ENCODE measurements at places on chromosomes 5 and 9. TPM values are rescaled to one million over a fixed set of nuclear protein-coding genes. Genes with fewer than 3 reads are reported as not detected.

DNA sequence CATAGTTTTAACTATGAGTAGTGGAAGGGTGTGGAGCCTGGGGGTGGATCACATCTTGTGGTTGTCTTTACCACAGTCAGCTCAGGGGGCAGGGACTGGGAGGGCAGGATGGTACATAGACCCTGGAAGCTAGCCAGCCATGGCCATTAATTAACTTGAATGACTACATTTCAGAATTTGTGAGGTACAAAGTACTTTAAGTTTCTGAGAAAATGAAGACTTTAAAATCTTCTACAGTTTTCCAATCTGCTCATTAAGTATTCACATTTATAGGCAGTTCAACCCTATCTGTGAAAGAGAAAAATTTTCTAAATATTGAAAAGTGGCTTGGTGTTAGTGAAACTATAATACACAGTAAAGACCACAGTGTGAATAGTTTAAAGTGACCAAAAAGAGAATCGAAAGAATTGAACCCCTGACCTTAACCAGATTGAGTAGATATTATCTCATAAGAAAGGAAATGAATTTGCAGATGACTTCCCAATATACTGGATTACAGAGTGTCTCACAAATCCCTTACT, 234.2 kb upstream of the MEF2C start:
- no peak for DNase-seq

DNA sequence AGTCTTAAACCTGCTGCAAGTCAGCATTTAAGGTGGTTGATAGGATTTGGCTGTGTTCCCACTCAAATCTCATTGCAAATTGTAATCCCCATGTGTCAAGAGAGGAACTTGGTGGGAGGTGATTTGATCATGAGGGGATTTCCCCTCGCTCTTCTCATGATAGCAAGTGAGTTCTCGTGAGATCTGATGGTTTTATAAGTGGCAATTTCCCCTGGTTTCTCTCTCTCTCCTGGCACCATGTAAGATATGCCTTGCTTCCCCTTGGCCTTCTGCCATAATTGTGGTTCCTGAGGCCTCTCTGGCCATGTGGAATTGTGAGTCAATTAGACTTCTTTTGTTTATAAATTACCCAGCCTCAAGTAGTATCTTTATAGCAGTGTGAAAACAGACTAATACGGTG, 84.3 kb upstream of the SMC2 start:
- no peak for DNase-seq

DNA sequence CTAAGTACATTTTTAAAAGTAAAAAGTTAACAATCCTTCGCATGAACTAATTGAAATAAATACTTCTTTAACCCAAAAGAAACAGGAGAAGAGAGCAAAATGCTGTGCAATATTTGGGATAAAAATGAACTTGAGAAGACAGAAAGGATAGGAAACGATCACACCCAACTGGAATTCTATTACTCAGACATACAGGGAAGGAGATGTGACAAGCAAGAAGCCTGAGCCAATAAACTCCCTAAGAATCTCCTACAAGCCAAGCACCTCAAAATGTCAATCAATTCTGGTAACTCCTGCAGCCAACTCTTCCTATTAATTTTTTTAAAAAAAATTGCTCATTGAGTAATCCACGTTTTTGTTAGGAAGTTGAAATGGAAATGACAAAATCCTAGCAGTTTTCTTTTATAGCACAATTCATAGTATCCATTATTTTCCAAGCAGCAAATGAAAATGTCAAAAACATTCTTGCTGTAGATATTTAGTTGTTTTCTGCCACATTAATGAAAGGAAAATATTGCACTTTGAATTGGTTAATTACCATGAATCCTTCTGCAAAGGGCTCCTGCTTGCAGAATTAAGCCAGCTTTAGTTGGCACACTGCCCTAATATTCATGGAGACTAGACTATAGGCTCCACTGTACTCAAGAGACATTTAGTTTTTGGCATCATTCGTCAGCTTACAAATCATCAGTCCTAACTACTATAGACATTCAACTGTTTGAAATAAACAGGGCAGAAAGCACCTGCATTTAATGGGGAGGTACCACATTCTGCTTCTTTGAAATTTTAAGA, 89.0 kb downstream of the RFX3 start:
- no peak for DNase-seq

DNA sequence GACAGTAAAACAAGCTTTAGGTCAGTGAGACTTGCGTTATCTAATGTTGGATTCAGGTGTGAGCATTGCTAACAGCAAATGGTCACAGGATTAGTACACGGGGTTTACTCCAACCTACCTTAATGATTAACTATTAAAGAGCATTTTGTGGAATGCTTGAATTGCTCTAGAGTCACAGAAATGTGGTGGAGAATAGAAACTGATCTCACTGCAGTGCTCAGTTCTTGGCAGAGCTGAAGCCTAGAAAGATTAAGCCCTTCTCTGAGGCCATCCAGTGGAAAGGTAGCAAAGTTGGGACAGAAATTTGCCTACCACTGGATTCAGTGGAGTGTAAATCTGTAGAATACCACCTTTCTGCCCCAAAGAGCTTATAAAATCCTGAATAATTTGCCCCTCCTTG, 60.9 kb downstream of the ICE1 start:
- no peak for DNase-seq

- DNase-seq, result peak; percentile 92
Measured at GRCh38 chr5:122493091-122494021, 181.3 kb downstream of the SNCAIP start.

- no peak for DNase-seq
Measured at GRCh38 chr5:173778784-173779304, 109.3 kb upstream of the CPEB4 start.

Gene MELK
- 0.48 TPM for total RNA-seq

Gene PRDM9
- total RNA-seq, result not detected

Gene PROP1
- not detected for total RNA-seq

Measured in Right ventricle myocardium superior (tissue), 1 donor.